Right ventricle myocardium inferior (tissue), 1 donor: ENCODE measurements at places on chromosomes 6 and 20. TPM values are rescaled to one million over a fixed set of nuclear protein-coding genes. Genes with fewer than 3 reads are reported as not detected.

DNA sequence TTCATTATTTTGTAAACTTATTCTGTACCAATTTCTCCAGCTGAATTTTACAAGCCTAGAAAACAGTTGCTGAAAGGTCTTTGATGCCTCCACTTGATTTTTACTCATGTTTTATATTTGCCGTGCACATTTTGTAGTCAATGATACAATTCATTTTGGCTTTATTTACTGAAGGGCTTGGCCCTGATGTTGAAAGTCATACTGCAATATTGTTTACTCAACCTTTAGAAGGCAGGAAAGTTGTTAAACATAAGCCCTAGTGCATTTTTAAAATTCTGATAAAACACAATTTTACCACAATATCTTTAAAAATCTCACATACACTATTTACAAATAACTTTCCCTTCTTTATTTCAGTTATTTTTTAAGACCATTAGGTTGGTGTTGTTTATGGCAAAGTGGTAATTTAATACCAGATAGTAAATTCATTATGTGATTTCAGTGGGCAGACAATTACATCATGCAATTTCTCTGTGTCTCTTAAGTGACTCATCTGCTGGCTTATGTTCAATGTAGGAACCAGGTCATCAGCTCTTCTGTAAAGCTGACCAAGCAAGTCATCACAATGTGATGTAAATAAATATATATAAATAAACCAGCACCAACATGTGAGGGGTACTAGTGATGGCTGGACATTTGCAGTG lies 121.1 kb upstream of the SLC35B3 start:
- DNase-seq = no peak

DNA sequence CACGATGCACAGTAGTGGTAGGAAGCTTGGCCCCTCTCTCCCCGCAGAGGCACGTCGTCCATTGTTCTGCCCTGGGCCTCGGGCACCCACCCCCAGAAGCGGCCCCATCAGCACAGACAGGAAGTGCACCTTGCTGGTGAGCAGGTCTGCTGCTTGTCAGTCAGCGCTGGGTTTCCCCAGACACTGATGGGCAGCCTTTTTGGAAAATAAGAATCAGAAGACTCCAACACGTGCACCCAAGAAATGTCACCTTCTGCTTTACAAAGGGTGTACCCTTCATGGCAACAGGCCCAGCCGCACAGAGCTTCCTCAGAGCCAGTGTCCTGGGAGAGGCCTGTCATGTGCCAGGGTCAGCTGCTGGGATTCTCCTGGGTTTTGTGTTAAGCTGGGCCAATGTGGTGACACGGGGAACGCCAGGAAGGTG lies 34.7 kb upstream of the IRF4 start:
- DNase-seq = peak; percentile 69

GRCh38 chr6:106453756-106454367 lies 93.3 kb downstream of the CRYBG1 start:
- DNase-seq = no peak

DNA sequence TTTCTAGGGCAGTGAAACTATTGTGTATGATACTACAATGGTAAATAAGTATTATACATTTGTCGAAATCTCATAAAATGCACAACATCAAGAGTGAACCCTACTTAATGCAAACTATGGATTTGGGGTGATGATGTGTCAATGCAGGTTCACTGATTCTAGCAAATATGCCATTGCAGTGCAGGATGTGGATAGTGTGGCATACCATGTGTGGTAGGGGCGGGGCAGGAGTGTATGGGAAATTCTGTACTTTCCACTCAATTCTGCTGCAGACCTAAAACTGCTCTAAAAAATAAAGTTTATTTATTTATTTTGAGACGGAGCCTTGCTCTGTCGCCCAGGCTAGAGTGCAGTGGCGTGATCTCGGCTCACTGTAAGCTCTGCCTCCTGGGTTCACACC lies 44.3 kb downstream of the ABHD12 start:
- DNase-seq = no peak

- DNase-seq = no peak
These were observed 204.5 kb downstream of the KIF16B start for GRCh38 chr20:16368645-16369292.

The DEFB121 gene
- total RNA-seq = not detected
